Activated T-cell treated with anti-CD3 and anti-CD28 coated beads, Interleukin-2, amount 50 U/mL, for 4 hours (primary cell): ENCODE measurements at places on chromosomes 6 and 20. TPM values are rescaled to one million over a fixed set of nuclear protein-coding genes. Genes with fewer than 3 reads are reported as not detected.

GRCh38 chr6:48664826-48665225 is 553.8 kb upstream of the PTCHD4 start:
- no peak for DNase-seq

GRCh38 chr6:83474309-83474708 is 38.0 kb upstream of the PRSS35 start:
- no peak for DNase-seq

SRPK1 gene
- total RNA-seq = 97.8 TPM

HDGFL1 gene
- not detected for total RNA-seq
